Activated T-cell treated with anti-CD3 and anti-CD28 coated beads, Interleukin-2, amount 50 U/mL, for 1 hour (primary cell): ENCODE measurements at places on chromosomes 3 and 15.

GRCh38 chr15:91611561-91612323 lies 241.8 kb upstream of the SLCO3A1 start:
- no peak for DNase-seq

DNA sequence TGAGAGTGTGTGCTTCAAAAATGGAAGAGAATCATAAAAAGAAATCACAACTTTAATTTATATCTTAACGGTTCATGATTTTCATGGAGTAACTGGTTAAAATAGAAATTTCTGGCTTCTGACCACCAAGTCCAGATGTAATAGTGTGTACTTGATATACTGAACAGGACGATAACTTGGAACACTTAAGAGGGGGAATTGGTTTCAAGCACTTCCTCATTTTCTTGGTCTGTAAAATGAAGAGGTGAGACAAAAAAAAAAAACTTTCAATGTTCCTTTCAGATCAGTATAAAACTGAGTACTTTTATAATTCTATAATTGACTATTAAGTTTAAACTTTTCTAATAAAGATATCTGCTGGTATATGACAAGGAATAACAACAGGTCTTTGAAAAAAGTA lies 64.0 kb upstream of the TRA2B start:
- no peak for DNase-seq

- no peak for DNase-seq
Measured at GRCh38 chr3:1938975-1939374, 159.7 kb upstream of the CNTN4 start.

- DNase-seq, result peak; percentile 59
Measured at GRCh38 chr15:78162038-78162437, 12.9 kb downstream of the IDH3A start.

GRCh38 chr3:190443257-190443656 lies 6.4 kb downstream of the TMEM207 start:
- DNase-seq, result no peak

DNA sequence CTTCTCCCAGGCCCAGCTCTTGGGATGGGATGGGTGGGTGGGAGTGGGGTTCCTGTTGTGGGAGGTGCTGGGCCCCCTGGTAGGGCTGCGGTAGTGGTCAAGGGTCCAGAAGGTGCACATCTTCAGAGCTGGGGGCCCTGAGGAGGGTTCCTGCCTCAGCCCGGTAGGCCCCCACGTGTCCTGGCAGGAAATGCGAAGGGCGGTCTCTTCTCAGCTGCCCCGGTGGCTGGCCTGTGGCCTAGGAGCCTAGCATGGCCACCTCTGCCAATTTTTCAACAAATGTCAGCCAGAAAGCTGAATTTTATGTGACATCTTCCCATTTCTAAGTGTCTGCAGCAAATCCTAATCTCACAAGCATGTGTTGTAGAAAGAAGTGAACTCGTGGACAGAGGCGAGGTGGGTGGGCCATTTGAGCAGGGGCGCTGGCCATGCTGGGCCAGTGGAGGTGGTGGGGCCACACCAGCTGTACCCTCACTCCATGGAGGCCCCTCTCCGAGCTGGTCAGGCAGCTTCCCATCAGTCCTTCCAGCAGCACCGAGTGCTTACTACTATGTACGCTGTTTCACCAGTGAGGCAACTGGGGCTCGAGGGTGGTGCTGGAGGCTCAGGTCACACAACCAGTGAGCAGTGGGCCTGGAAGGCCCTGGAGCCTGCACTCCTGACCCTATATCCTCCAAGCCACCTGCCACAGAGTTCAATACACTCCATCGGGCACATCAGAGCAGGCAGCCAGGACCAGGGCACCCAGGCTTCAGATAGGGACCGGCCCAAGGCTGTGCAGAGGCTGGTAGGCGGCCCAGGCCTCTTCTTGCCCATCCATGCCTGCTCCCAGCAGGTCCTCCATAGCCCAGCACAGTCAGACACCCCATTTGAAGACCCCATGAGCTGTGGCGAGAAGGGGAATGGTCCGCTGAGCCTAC lies 23.2 kb downstream of the FBLN2 start:
- no peak for DNase-seq

DNA sequence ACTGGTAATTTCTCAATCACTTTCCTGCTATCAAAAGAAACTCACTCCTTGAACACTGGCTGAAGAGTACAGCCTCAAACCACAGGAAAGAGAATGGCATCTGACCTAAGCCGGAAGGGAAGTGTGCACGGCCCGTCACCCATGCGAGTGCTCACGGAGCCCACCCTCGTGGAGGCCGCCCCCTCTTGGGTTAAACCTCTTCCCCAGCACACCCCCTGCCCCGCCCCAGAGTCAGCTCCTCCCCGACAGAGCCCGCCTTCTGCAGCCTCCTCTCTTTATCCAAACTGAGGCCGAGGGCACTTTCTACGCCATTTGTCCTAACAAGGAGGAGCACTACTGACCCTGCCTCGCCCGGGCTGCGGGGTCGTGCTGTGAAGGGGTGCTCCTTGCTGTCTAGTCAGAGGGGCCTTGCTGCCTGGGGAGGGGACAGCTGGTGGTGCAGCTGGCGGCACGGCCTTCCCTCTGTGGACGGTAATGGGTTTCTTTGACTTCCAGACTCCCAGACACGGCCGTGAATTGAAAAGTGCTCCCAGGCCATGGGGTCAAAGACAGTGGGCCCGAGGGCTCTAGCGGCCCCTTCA lies 137.7 kb downstream of the NSMCE3 start:
- DNase-seq, result no peak

- no peak for DNase-seq
Measured at GRCh38 chr15:33503681-33504080, 192.9 kb downstream of the RYR3 start.

DNA sequence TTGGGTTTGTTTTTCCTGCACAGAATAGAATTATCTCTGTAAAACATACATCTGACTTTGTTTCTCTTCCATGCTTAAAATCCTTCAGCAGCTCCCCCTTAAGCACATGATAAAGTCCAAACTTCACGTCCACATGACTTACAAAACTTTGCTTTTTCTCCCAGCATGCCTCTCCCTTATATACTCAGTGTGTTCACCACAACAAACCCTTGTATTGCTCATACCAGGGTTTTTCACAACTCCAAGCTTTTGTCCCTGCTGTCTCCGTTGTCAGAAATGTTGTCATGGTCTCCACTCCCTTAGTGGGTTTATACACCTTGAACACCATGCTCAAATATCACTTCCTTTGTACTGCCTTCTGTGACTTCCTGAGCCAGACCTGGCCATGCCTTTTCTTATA lies 91.1 kb upstream of the MITF start:
- DNase-seq, result no peak

- DNase-seq, result no peak
Measured at GRCh38 chr3:57436195-57436761, 107.9 kb downstream of the DNAH12 start.

DNA sequence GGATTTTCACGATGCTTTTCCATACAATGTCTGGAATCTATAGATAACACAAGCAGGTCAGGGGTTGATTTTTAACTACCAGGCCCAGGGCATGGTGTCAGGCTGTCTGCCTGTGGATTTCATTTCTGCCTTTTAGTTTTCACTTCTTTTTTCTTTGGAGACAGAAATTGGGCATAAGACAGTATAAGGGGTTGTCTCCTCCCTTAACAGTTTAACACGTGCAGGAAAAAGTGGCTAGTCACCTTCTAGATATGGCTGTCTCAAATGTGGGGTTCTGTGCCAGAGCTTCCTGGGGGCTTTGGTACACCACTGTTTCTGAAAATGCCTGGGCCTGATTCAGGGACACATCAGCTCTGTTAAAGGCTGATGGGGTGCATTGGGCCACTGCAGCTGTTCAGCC lies 7.4 kb upstream of the ZNF589 start:
- DNase-seq, result no peak

DNA sequence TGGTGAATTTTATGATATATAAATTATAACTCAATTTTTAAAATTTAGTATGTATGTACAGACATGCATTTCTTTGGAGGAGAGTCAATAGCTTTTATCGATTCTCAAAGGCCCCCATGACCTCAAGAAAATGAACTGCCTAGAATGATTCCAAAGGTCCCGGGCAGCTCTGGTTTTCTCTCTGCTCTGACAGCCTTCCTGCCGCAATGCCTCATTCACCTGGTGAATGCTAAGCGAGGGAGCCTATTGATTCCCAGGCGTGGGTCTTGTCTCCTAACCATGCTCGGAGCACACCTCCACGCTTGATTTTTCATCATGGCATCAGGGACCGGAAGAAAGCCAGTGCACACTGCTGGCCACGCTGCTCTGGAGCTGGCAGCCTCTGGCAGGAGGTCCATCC lies 79.6 kb upstream of the HERC1 start:
- DNase-seq, result no peak

DNA sequence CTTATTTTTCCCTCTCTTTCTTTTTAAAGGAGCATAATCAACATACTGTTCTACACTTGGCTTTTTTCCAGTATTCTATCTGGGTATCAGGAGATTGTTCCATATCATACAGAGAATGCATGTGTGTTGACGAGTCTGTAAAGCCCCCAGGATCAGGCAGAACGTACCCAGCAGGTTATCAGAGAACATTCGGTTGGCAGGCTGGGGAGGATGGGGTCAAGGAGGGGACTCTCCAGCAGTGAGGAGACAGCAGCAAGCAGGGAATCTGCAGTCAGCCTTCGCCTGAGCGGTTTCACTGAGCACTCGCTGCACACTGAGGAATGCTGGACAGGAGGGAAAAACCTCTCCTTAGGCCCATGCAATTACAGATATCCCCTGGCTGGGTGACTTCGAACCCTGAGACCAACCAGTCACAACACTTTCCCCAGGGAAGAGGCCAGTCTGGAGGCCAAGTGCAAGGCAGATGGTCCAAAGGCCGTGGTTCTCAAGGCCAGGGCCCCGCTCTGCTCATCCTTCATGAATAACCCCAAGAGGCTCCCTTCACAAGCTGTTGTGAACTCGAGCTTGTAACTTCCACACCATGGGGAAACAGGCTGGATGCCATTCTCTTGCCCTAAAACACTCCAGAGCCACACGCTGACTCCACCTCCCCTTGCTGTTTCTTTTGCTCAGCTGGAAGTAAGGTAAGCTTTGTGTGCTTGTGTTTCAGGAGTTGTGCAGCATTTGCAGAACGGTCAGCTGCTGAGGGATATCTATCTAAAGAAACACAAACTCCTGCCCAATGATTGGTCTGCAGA lies 60.1 kb downstream of the PXYLP1 start:
- DNase-seq, result no peak

GRCh38 chr3:159776779-159777178 lies 211.9 kb upstream of the IL12A start:
- DNase-seq, result no peak

- DNase-seq, result no peak
Measured at GRCh38 chr15:42088801-42089640, 5.3 kb downstream of the PLA2G4D start.

- DNase-seq, result no peak
Measured at GRCh38 chr3:48832684-48833083, 15.0 kb downstream of the PRKAR2A start.

- DNase-seq, result no peak
Measured at GRCh38 chr3:183909030-183909600, 24.4 kb upstream of the PARL start.

DNA sequence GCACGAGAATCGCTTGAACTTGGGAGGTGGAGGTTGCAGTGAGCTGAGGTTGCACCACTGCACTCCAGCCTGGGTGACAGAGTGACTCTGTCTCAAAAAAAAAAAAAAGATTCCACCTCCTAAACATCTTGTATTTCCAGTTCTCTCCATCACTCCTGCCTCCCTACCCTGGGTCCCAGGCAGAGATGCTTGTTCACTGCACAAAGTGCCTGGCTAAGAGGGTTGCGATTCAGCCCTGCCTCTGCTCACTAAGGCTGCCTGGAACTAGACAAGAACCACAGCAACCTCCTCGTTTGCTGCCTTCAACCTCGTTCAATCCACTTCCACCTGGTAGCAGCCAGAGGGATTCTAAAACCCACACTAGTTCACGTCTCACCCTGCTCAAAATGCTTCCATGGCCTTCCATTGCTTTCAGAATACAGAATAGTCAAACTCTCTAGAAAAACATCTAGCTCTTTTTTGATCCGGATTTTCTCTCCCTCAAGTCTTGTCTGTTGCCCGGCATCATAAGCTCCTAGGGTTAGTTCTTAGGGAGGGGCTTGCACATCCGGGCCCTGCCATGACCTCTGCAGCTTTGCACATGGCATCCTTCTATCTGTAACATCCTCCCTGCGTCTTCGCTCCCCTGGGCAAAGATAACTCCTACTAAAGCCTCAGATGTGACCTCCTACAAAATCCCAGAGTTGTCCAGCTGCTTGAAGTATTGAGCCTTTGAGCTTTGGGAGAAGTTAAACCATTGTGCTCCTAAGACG lies 1.0 kb upstream of the MCM2 start:
- no peak for DNase-seq

GRCh38 chr15:91228890-91229289 lies 128.8 kb downstream of the SV2B start:
- no peak for DNase-seq

GRCh38 chr3:195012100-195012499 lies 258.9 kb downstream of the XXYLT1 start:
- no peak for DNase-seq

GRCh38 chr3:148923592-148923991 lies 58.5 kb downstream of the CPA3 start:
- no peak for DNase-seq

DNA sequence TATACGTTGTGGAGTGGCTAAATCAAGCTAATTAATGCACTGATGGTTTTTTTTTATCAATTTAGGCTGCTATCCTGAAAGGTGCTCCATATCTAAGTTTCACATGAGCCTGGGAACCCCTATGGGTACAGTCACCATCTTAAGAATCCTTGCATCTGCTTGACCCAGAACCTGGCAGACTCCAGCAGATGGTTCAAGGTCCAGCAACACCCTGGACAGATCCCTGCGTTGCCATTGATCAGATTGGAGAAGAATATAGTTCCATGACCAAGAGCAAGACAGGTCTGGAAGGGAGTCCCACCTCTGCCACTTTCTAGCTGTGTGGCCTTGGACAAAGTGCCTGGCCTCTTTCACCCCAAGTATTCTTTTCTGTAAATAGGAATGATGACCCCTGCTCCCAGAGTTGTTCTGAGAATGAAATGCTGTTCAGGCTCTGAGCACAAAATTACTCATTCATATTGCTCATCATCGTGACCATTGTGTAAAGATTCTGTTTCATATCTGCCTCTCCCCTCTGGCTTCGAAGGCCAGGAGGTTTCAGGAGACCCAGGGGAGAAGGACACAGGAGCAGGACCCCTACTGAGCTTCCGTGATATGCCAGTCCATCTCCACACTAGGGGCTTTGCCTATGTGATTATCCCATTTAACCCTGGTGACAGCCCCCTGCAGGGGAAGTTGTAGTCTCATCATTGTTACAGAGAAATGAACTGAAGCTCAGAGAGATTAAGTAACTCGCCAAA lies 30.0 kb upstream of the TSEN2 start:
- no peak for DNase-seq

GRCh38 chr3:183182732-183183610 lies 20.4 kb upstream of the LAMP3 start:
- DNase-seq, result no peak

- DNase-seq, result no peak
Measured at GRCh38 chr3:138914870-138915502, 32.0 kb downstream of the FOXL2 start.

GRCh38 chr15:72855791-72856190 lies 72.2 kb upstream of the ADPGK start:
- no peak for DNase-seq
